ENCODE measurements at places on chromosomes 7 and 10. TPM values are rescaled to one million over a fixed set of nuclear protein-coding genes. Genes with fewer than 3 reads are reported as not detected.
A peak's percentile ranks its signal among the peaks of the same experiment; 100 is the strongest.

DNA sequence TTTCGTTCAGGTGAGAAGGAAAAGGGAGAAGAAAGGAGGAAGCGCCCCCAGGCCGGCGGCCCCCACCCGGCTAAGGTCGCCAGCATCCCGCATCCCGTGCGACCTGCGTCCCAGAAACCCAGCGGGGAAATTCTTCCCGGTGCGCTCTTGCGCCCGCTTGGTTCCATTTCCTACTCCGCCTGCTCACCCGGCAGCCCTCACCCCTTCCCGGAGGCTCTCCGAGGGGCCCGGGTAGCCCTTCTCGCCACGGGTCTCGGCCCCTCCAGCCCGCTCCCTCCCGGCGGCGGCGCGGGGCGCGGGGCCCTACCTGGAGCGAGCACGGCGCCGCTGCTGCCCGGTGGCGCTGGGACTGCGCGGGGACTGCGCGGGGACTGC, at the start of gene PRKCQ:
TSS of gene PRKCQ (minus strand) at position 373 of the 375 bp plus-strand sequence. CDS start 65,141 bp downstream, outside the sequence.
- no peak for DNase-seq

GRCh38 chr7:116834815-116835504, 27.4 kb upstream of the CAPZA2 start:
- DNase-seq = peak; percentile 82

DNA sequence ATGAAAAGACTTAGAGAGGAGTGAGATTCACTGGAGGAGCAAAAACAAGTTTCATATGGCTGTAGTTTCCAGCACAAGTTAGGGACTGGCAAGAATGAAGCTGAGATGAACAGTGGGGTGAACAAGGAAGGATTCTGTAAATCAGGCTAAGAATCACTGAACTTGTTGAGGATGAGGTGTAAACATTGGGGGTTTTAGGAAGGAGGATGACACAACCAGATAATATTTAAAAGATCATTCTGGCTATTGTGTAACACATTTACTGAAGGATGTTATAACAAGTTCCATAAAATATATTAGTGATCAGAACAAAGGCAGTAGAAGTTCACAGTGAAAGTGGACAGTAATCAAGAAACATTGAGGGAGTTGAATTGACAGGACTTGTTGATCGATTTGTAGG, 68.9 kb downstream of the CD36 start:
- DNase-seq = no peak

FAM24B gene
- total RNA-seq = 4.9 TPM

IFIT2 gene
- total RNA-seq = 11.8 TPM
